ENCODE measurements at places on chromosomes 4 and X.
A peak's percentile ranks its signal among the peaks of the same experiment; 100 is the strongest.

DNA sequence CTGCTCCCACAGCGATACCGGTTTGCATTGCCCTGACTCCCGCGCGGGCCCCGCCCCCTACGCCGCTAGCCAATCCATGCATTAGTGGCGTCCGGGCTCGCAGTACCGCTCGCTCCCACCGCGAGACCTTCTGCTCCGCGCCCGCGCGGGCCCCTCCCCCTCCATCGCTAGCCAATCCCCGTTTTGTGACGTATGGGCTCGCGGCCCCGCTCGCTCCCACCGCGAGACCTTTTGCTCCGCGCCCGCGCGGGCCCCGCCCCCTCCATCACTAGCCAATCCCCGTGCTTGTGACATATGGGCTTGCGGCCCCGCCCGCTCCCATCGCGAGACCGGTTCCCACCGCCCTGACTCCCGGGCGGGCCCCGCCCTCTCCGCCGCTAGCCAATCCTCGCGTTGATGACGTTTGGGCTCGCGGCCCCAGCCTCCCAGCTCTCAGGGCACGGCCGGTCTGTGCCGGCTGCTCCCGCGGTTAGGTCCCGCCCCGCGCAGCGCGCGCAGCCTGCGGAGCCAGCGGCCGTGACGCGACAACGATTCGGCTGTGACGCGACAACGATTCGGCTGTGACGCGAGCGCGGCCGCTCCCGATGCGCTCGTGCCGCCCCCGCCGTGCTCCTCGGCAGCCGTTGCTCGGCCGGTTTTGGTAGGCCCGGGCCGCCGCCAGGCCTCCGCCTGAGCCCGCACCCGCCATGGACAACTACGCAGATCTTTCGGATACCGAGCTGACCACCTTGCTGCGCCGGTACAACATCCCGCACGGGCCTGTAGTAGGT, at the start of gene EMD:
Gene EMD, plus strand, starts transcription at position 497 of the 770 bp plus-strand sequence. Its CDS starts 190 bp downstream, at position 687.
- peak; percentile 99 for DNase-seq

DNA sequence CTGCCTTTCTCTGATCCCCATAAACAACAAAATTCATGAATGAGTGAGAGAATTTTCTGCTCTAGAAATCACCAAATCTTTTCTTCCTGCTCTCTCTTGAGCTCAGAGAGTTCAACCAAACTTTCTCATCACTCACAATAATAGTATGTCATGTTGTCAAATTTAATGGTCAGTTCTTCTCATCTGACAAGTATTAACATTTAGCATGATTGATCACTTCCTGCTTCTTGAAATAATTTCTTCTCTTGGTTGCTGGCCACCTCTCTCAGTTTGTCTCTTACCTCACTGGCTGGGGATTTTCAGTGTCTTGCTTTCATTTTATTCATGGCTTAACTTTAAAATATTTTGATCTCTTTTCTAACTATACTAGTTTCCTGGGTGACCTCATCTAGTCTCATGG, 25.5 kb upstream of the FGF5 start:
- no peak for DNase-seq

DNA sequence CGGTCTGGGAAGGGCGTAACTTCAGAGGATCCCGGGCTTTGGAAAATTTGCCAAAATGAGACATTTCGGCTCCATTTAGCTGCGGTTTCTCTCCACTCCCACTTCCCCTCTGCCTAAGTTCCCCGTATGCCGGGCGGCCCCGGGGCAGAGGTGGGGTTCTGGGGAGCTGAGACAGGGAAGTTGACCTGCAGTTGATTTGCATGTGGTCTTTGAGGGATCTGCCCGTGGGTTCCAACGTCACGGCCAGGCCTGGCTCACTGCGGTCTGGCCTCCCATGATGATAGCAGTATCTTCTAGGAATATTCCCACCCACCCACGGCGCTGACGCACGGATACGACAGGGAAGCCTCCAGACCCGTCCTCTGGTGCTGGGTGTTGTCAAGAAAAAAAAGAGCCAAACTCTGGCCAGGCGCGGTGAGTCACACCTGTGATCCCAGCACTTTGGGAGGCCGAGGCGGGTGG, 27.3 kb upstream of the CRLF2 start:
- DNase-seq, result no peak

DNA sequence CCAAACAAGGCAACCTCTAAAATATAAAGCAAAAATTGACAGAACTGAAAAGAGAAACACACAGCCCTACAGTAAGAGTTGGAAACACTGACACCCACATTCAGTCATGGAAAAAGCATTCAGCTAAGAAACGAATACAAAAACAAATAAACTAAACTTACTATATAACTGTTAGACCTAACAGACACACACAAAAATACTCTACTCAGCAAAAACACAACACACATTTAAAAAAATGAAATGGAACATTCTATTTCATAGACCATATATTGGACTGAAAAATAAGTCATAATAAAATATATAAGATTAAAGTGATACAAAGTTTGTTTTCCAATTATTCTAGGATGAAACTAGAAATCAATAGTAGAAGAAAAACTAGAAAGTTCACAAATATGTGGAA, 488.8 kb upstream of the POU3F4 start:
- no peak for DNase-seq

DNA sequence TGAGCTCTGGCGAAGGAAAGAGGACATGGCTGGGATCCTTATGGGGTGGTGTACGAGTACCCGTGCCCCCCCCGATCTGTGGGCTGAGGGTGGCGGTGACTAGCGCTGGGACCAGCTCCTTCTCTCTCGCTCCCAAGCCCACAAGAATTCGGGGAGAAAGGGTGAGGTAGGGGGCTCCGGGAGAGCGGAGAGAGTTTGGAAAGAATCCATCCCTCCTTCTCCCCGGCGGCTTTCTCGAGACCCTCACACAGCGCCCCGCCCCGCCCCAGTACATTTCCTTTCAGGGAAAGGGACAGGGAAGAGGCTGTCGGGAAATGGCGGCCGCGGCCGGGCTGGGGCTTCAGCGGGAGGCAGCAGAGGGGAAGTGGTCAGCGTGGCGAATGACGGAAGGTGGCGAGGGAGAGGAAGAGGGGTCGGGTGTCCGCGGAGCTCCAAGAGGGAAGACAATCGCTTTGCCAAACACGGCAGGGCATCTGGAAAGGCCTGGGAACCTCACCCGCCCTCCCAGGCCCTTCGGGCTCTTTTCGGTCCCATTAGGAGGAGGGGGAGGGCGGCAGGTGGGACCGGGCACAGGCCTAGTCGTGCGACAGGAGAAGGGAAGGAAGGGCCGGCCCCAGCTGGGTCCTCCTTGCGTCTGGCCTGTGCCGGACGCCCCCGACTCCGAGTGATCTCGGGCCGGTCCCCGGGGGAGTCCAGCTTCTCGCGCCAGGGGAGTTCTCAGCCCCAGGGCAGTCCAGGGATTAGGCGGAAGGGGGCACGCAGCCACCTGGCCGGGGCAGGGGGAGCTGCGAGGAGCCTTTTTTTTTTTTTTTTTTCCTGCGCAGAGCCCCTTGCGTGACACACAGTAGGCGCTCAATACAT, 10.2 kb downstream of the HNRNPH2 start:
- DNase-seq, result peak; percentile 14

GRCh38 chr4:168978001-168978700, 31.9 kb downstream of the CBR4 start:
- no peak for DNase-seq

GRCh38 chr4:2340272-2341061, 78.0 kb downstream of the ZFYVE28 start:
- DNase-seq, result no peak
